ENCODE measurements at places on chromosomes 11 and 22.

DNA sequence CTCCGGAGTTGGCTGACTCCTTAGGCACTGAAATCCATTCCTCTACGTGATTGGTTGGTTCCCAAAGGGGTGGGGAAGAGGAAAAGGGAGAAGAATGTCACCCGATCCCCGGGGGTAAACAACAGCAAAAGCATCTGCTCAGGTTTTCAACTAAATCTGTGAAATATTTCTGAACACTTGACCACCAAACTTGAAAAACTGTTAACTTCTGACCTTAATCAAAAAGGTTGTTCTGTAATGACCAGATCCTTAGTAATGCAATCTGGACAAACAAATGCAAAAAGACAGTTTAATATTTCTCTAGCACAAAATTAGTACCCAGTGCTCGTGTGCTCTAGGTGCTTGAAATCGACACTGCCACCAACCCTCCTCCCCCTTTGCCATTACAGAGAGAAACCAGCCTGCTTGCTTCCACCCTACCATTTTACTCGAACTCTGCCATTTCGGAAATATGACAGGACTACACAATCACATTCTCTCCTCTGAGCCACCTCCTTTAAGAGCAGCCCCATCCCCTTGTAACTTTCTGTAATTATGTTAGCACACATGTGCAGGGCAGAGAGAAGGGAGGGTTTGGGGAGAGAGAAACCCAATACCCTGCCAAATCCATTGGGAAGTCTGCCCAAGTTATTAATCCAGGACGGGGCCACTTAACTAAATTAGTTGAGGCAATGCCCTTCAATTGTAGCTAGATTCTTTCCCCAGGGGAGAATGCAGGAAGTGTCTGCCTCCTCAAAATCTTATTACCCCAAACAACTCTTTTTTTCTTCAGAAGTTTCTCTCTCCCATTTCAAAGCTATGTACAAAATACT lies 113.8 kb downstream of the RBFOX2 start:
- DNase-seq: peak; percentile 79

DNA sequence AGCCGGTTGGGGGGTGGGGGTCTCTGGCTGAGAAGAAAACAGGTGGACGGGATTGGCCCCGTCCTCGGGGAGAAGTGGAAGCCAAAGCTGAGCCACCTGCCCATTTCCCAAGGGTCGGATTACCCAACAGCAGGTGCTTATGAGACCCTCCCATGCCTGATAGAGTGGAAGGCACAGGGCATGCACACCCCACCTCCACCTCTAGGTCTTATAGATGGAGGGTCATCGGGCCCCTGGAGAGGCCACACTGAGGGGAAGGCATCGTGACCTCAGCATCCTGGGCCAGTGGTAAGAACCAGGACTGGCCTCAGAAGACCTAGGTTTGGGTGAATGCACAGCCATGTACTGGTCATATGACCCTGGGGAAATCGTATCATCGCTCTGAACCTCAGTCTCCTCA lies 85.9 kb downstream of the BUD13 start:
- DNase-seq: no peak

DNA sequence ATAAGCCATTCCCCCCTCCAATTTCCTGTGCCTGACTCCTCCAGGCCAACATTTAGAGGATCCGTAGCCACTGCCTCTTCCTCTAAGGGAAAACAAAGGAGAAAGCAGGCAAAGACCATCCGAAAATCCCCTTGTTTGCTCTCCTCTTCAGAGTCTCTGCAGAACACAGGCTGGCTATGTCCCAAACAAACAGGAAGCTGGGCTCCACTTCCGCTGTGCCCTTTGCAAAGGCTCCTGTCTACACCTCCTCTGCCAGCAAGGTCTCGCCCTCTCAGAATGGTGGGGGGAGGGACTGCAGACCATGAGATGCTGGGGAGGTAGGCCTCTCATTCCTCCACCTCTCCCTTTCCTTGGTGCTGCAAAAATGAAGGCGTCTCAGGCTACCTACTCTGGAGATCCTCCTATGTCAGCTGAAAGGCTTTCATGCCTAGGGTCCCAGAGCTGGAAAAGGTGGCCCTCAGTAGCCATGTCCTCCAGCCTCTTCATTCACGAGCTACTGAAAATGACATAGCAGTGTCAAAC lies 596.2 kb downstream of the BUD13 start:
- no peak for DNase-seq

DNA sequence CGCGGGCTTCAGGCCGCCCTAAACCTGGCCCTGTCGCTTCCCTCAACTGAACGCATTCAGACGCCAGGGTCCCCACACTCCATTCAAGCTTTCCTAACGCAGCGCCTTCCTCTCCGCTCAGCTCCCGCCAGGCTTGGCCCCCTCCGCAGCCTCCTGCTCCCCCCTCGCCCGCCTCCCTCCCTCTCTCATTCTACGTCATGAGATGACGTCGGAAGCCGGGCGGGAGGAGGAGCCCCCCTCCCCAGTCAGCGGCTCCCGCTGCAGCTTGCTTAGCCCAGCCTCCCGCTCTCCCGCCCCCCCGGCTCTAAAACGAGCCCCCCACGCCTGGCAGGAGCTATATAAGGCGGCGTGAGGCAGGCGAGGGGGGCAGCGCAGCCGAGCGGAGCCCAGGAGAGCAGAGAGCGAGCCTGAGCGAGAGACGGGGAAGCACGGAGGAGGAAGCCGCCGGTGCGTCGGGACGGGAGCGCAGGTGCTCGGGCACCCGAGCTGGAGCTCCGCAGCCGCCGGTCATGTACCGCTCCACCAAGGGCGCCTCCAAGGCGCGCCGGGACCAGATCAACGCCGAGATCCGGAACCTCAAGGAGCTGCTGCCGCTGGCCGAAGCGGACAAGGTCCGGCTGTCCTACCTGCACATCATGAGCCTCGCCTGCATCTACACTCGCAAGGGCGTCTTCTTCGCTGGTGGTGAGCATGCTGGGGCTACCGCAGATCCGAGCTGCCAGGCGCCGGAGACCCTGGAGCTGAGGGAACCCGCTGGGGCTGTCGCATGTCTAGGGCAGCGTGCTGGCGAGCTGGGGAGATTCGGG lies at the start of gene NPAS4:
NPAS4 (plus strand) TSS at position 365 of the 806 bp plus-strand sequence; CDS start at position 510, 145 bp downstream.
- no peak for DNase-seq

DNA sequence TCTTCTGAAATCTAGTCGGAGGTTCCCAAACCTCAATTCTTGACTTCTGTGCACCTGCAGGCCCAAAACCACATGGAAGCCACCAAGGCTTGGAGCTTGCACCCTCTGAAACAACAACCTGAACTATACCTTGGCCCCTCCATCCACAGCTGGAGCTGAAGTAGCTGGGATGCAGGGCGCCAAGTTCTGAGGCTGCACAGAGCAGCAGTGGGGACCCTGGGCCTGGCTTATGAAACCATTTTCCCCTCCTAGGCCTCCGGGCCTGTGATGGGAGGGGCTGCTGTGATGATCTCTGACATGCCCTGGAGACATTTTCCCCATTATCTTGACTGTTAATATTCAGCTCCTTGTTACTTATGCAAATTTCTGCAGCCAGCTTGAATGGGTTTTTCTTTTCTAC lies 38.3 kb upstream of the MMP7 start:
- DNase-seq: no peak

GRCh38 chr22:20194681-20195593 lies 44.1 kb upstream of the CCDC188 start:
- DNase-seq: peak; percentile 28

DNA sequence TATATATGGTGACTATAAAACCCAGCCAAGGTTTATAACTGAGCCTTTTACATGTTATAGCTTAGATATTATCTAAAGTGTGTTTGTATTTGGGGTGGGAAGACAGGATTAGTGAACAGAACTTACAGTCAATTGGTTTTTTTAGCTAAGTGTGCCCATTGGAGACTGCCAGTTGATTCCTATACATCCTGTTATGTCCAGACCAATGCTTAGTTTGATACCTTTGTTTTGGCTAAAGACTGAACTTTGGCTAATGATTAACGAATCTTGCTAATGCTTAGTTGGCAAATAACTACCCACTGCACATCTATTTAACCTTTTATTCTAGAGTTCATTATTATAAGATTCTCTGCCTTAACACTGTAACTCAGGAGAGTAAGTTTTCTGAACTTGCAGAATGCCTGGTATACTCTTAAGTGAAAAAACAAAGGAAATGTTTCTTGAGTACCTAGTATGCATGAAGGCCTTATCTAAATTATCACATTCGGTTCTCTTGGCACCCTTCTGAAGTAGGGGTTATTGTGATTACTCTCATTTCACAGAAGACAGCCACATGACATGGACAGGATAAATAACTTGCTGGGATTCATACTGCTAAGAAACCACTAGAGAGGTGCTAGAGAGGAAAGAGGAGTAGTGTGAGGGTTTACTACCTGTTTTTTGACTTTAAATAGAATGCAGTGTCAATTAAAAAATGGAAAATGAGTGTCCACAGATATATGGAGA lies 54.0 kb downstream of the KREMEN1 start:
- no peak for DNase-seq

GRCh38 chr11:61187505-61188130 lies 15.7 kb upstream of the PGA3 start:
- peak; percentile 86 for DNase-seq

- DNase-seq: no peak
Measured at GRCh38 chr11:17393472-17393871, 5.0 kb upstream of the KCNJ11 start.

DNA sequence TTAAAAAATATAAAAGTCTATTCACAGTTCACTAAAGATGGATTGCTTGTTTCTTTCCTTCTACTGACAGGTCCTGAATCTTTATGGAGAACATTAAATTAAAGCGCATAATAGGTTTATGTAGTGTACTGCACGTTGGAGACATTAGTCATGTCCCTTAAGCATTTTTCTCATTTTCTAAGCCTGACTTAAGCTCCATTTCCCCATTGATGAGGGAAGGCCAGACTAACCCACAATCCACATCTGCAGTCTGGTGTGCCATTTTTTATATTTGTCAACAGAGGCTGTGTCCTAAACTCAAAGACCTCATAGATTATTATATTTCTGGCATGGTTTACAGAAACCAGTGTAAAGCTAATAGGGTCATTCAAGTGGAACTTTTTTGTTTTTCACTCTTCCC lies 39.9 kb downstream of the CADM1 start:
- DNase-seq: no peak

- DNase-seq: no peak
Measured at GRCh38 chr22:30872285-30873041, 96.1 kb downstream of the MORC2 start.

DNA sequence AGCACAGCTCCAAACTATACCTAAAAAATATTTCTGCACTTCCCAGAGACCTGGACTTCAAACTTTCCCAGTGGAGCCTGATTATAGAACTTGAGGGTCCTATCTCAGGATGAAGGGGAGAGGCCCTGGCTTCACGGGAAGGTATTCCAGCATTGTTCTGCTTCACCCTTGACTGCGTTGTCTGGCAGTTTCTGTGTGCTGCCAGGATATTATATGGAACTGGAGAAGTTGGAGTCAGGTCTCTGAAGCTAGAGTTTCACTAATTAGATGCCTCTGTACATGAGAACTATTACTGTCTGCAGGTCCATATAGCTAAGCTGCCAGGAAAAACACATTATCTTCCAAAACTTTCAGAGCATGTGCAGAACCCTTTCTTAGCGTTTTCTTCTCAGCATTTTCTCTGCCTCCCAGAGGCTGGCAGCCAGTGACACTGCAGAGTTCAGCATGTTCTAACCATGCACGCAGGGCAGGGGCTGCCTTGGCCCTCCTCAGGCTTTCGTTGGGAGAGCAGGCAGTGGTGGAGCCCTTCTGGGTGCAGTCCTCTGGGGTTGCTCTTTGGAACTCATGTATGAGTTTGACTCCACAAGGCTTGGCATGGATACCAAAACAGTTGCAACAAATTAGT lies 99.3 kb downstream of the CWC15 start:
- DNase-seq: no peak

GRCh38 chr11:78354408-78355308 lies 63.0 kb downstream of the GAB2 start:
- DNase-seq: peak; percentile 55

GRCh38 chr22:21031545-21032036 lies 770 bp downstream of the SLC7A4 start:
- no peak for DNase-seq

DNA sequence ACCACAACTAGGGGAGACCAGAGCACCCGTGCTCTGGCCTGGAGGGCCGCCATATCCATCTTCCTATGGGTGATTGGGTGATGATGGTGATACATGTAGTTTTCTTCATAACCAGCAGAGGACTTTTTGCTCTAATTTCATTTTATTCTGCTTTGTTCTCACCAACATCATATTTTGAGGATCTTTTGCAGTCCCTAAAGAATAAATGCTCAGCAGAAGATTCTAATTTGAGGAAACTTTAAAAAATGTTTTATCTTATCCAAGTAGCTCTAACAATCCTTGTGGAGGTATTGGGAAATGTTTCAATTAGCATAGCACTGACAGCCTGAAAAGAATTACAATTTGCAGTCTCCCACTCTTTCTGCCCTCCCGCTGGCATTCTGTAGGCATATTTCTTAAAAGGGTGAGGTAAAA lies 544.0 kb downstream of the NTM start:
- no peak for DNase-seq

DNA sequence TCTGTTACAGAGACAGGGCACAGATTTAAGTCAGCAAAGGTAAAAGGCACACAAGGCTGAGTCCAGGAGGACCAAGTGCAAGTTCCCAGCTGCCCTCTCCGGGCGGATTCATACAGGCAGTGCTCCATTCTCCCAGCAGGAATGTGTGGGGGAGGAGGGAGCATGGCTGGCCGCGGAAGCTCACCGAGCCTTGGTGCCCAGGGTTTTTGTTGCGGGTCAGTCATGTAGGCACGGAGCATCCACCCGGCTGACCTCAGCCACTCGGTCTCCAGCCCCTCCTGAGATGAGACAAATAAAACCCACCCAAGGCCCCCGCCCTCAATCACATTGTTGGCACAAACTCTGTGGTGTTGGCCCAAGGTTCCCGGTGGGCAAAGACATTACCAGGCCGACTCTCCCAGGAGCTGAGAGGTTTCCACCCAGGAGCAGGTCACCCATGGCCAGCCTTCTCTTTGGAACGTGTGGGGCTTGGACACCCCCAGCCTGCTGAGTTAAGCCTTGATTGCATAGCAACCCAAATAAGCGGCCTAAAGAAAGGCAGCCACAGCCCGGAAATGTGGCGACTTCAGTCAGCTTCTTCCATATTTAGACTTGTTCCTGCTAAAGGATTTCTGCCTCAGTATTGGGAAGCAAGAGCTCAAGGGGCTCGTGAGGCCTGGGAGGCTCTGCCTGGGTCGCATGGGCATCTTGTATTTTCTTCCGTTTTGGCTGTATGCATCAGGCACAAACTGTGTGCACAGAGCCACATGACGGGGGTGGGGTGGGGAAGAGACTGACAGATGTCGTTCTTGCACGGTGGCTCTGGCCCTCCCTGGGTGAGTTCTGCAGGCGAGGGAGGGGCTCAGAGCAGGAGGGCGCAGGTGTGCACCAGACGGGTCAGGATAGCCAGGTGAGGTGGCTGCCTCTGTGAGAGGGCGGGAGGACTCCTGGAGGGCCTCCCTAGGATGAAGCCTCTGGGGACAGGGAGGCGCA lies 63.0 kb downstream of the ARHGAP8 start:
- DNase-seq: no peak

All from suppressor macrophage treated with lipopolysaccharide for 4 hours (primary cell).